Hematopoietic multipotent progenitor cell treated with erythropoietin and hydrocortisone succinate and interleukin-3 and kit ligand, for 8 days (in vitro differentiated cells): ENCODE measurements at places on chromosomes 12 and 14.

DNA sequence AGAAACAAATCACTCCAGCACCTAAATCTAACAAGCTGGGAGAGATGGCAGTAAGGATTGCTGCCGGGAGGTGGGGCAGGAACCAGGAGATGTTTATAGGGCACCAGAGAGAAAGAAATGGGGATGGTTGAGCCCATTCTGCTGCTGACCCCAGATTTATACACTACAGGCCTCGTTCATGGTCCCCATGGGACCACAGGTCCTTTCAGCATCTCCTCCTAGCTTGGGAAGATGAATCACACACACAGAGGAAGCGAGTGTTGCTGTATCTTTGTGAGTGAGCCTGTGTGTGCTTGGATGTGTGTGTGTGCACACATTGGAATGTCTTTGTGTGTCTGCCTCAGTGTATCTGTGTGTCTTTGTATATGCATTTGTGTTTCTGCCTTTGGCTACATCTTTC lies 49.7 kb upstream of the FICD start:
- DNase-seq = no peak

GRCh38 chr12:4899364-4899763 lies 10.3 kb upstream of the KCNA1 start:
- peak; percentile 3 for DNase-seq

GRCh38 chr14:105420101-105420973 lies 710 bp downstream of the MTA1 start:
- DNase-seq = no peak

DNA sequence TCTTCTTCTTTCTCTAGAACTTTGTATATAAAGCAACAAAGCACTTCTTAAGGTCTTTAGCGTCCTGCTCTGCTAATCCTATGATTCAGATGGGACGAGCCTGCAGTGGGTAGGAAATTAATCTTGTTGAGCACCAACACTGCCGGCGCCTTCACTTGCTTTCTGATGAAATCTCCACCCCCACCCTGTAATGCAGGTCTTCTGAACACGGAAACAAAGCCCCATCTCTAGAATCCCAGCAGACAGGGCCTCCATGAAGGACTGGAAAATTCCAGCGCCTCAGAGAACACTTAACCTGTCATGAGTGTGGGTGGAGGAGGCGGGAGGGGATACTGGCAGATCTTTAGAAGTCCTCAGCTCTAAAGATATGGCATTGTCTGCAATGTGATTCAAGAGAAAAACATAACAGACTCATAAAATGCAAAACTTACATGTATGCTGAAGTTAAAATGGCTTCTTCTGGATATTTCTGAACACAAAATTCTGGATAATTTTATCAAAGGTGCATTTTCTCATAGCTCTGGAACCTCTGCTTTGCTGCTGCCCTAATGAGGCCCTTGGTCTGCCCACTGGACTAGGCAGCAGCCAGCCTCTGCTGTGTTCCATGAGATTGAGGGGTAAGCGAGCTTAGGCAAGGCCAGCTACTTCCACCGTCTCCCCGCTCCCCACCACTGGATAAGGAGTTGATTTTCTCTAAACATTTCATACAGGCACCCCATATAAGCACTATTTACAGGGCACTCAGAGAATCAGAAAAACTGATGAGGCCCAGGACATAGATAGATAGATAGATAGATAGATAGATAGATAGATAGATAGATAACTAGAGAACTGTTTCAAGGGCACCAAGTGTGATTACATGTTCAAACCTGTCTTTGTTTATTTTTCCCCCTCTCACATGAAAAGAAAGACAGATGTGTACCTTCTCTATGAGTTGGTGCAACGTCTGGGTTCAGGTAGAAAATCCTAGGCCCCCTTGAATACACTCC lies 43.1 kb downstream of the ZFP36L1 start:
- DNase-seq = no peak

DNA sequence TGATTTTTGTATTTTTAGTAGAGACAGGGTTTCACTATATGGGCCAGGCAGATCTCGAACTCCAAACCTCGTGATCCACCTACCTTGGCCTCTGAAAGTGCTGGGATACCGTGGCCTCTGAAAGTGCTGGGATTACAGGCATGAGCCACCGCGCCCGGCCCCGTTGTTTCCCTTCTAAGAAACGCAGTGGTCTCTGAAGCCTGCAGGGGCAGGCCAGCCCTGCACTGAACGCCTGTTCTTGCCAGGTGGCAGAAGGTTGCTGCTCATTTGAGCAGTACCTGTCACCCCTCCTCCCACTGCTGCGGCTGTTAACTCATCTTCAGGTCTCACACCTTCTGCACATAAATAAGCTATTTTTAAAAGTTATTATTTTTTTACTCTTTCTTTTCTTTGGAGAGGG lies 24.3 kb downstream of the GPRC5A start:
- DNase-seq = no peak

DNA sequence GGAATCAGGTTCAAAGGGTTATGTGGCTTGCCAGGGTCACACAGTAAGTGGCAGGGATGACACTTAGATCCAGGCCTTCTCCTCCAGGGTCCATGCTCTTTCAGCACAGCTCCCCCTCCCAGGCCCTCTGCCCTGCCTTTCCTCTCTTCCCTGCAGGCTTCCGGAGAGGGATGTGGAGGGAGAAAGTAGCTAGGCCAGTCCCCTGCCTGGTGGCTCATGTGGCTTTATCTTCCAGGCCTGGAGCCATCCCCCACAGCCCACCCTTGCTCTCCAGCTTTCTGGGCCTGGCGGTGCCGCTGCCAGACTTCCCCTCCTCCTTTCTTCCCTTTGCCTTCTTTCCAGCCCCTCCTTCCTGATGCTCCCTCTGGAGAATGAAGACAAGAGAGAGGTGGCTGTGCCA lies 1.7 kb downstream of the PSMB11 start:
- no peak for DNase-seq

DNA sequence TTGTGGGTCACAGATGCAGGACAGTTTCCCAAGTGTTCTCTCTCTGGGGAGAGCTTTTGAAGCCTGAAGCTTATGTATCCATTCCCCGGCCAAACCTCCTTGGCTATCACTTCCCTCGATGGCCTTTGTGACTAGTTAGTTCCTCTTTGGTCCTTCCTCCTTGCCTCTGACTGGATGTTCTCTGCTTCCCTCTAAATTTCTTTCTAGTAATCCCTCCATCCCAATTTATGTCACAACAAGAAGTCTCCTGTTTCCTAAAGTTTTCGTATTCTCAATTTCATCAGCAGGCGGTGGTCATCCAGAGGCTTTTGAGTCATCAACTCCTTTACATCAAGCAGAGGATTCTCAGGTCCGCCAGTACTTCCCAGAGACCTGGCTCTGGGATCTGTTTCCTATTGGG lies 27.5 kb downstream of the A2ML1 start:
- DNase-seq = no peak
